ENCODE measurements at places on chromosomes 4 and X.
A peak's percentile ranks its signal among the peaks of the same experiment; 100 is the strongest.

DNA sequence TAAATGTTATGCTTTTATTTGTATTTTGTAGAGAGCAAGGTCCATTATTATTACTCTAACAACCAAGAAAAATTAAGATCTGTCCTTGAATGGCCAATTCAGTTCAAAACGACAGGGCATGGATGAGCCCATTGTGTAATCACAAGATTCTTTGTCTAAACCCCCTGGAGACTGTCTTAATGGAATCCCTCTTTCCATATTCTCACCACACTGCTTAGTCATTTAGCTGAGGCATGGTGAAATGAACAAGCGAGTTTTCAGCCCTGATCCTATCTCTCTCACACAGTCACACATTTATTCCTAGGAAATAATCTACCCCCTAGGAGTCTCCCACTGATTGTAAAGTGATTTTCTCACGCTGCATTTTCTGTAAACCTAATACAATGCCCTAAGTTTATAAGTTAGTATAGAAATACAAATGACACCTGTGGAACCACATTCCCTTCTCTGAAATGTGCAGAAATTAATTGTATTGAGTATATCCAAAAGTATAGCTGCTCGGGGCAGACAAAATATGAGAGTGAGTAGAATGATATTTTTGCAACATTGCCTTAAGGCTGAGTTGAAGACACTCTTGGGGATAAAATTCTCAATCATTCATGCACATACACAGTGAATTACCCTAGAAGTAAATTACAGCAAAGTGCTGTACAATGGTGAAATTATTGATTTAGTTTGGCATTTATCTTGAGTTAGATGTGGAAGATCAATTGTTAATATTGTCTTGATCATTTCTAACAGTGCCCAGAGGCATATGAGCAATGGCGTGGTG, 119.7 kb upstream of the PCDH7 start:
- peak; percentile 48 for DNase-seq

DNA sequence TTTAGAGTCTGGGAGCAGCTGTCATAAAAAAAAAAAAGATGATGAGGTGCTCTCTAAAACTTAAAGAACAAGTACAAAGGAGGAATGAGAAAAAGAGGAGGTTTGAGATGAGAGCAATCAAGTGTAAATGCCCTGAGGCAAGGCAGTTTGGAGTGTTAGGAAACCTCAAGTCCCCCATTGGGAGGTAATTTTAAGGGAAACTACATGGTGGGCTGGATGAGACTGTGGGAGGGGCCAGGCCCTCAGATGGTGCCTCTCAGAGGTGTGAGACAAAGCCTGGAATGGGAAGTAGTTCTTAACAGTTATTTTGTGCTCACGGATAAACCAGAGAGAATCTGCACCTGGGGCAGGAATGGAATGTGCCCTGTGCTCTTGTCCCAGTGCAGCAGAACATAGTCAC, 1.9 kb upstream of the MAGEB3 start:
- no peak for DNase-seq

- DNase-seq: no peak
Measured at GRCh38 chrX:43224496-43224895, 431.6 kb upstream of the MAOA start.

DNA sequence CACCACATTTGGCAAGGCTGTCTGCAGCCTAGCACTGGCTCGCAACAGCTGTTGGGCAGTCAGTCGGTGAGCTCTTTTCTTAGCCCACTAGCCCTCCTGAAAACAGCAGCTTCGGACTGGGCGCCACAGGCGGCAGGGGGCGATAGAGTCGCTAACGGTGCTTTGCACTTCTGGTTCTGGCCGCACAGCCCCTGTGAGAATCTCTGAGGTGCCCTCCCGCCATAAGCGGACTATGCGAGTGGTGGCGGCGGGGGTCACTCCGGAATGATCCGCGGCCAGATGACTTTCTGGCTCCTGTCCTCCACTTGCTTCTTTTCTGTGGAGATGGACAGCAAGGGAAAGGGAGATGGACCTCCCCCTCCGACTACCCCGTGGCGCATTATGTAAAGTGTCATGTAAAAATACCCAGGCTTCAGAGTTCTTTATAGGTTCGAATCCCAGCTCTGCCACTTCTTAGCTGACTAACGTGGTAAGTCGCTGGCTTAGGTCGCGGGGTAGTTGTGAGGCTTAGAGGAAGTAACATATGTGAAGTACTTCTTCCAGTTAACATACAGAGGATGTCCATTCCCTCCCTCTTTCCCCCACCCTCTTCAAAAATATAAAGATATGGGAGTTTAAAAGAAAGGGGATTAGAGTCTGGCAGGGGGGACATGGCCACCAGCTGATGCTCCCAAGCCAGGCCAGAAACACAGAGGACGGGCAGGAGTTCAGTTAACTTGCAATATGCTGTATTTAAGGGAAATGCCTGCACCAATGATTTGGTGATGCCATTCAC, 11.0 kb downstream of the ARHGAP36 start:
- DNase-seq: peak; percentile 5

- no peak for DNase-seq
Measured at GRCh38 chr4:68145261-68145660, 15.6 kb upstream of the TMPRSS11F start.
